ENCODE measurements at places on chromosomes 2 and 18.

DNA sequence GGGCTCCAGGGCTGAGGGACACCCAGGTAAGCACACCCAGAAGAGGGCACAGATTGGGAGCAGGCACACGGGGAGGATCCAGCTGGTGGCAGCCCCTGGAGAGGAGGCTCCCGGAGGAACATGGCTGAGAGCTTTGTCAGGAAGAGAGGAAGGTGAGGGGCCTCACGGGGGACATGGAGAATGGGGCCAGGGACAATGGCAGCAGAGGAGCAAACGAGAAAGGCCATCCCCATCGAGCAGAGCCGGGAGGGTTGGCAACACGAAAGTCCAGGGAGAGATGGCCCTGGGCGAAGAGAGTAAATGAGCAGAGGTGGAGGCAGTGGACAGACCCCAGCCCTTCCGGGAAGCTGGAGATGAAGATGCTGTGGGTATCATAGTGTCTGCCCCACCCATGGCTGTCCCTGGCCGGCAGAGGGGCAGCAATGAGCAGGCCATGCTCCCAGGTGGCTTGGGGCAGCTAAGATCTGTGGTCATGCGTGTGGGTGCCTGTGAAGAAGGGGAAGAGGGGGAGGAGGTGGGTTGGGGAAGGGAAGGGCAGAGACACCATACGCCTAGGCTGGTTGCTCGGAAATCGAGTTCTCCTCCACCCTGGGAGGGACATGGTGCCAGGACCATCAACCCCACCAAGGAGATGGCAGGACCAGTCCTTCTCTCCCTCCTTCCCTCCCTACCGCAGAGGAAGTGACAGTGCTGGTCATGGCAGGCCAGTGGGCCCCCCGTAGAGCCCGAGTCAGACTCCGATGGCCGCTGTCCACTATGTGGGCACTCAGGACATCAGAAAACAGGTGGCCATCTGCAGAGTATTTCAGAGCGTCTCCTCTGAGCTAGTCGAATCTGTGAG, 191.7 kb downstream of the NDUFA10 start:
- no peak for DNase-seq

DNA sequence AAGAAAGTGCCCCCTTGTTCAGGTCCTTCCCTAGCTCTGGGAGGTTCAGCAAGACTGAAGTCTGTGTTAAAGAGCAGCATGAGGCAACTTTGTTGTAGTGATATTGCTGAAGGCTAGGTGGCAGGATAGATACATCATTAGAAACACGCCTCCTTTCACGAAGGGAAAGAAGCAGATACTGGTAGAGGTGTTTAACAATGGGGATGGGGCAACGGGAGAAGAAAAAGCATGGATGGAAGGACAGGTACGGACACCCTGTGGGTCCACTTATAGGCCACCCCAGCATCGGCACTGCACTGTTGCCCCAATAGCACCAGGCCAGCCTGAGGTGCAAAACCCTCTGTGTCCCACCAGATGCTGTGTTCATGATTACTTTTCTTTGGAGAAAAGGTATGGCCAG, 3.5 kb upstream of the IGFBP5 start:
- no peak for DNase-seq

- no peak for DNase-seq
Measured at GRCh38 chr2:218430721-218431120, 11.8 kb downstream of the VIL1 start.

DNA sequence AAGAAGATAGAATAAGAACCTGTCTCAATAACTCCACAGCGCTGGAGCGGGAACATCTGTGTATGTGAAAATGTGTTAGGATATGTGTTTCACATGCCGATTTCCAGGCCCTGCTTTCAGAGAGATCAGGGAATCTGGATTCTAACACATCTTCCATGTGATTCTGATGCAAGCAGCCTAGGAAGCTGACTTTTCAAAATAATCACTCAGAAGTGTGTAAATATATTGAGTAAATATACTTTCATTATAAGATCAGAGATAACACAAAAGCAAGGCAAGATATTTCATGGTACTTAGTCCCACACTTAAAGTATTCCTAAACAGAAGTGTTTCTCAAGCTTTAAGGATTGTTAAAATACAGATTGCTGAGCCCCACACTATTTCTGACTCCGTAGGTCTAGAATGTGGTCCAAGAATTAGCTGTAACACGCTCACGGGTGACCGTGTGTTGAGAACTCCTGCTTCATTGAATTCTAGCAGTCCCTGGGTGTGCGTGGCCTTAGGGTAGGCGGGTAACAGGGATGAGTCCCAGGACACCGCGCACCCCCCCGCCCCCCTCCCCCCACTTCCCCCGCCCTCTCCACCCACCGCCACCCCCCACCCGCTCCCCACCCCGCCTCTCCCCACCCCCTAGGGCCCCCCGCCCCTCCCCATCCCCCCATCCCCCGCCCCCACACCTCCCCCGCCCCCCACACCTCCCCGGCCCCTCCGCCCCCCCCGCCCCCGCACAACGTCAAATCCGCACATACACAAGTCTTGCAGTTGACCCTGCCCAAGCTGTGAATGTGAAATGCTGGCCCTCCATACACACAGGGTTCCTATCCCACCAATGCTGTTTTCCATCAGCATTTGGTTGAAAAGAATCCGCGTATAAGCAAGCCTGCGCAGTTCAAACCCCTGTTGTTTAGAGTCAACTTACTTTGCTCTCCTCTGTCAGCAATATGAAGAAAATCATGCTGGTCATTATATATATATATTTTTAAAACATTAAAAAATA, 94.2 kb upstream of the SLC39A10 start:
- DNase-seq, result no peak

DNA sequence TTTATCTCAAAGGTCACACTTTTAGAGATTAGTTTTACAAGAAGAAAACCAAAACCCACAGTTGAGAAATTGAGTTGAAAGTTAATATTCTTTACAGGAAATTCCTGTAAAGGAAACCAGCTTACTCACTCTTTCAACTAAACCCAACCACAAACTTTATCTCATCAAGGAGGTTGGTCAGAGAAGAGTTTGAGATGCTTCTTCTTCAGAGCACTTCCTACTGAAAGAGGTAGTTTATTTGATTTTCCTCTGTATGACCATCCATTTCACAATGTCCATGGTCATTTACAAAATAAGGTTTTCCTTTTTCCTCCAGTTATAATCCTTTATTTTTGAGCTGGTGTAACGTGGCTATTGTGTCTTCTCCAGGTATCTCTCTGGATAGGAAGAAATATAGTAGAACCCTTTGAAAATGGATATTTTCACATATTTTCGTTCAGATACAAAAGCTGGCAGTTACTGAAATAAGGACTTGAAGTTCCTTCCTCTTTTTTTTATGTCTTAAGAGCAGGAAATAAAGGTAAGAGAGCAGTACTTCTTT, 4.5 kb upstream of the IL18RAP start:
- DNase-seq, result no peak

All from pancreas (tissue), 10 donors.